ENCODE measurements at places on chromosomes 2 and 18.

GRCh38 chr2:226429476-226429875 lies 370.1 kb downstream of the IRS1 start:
- no peak for DNase-seq

- no peak for DNase-seq
Measured at GRCh38 chr2:136116151-136116812, 1.7 kb downstream of the CXCR4 start.

DNA sequence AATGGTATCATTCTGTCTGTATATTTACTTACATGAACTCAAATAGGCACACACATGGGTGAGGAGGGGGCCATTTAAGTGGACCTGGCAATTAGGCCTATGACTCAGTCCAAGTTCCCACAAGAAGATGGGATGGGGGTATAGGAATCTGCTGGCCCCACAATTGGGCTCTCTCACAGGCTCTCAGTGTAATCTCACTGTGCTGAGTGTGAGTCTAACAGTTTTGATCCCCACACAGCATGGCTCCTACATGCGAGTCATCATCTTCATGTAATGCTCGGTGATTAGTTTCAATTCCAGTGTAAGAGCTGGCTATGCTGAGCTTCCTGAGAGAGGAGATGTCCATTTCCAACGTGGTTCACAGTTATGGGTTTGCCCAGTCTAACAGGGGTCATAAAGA lies 114.0 kb downstream of the GATA6 start:
- DNase-seq = no peak

- no peak for DNase-seq
Measured at GRCh38 chr2:132588576-132588975, 81.4 kb downstream of the LYPD1 start.

DNA sequence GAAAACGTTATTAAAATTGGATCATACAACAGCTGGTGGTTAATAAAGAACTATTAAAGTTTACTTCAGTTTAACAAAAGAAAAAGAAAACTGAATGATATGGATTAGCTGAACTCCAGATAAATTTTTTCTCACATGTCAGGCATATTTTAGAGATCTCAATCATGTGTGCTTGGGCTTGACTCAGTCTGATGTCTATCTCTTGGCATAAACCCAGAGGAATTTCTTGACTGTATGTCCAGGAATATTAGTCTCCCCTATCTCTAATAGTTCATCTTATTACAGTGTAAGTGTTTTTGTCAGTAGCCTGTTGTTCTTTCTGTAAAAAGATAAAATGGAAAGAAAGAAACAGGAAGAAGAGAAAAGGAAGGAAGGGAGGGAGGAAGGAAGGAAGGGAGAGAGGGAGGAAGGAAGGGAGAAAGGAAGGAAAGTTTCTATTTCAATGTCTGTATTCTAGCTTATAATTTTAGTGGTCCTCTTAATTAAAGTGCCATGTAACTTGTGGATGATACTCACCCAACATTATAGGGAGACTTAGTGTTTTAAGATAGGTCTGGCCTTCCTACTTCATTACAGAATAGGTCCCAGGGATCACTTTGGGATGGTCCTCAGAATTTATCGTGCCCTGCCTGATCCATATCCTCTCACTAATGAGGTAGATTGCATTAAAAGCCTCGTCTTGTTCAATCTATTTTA lies 99.7 kb upstream of the UGP2 start:
- DNase-seq = no peak

DNA sequence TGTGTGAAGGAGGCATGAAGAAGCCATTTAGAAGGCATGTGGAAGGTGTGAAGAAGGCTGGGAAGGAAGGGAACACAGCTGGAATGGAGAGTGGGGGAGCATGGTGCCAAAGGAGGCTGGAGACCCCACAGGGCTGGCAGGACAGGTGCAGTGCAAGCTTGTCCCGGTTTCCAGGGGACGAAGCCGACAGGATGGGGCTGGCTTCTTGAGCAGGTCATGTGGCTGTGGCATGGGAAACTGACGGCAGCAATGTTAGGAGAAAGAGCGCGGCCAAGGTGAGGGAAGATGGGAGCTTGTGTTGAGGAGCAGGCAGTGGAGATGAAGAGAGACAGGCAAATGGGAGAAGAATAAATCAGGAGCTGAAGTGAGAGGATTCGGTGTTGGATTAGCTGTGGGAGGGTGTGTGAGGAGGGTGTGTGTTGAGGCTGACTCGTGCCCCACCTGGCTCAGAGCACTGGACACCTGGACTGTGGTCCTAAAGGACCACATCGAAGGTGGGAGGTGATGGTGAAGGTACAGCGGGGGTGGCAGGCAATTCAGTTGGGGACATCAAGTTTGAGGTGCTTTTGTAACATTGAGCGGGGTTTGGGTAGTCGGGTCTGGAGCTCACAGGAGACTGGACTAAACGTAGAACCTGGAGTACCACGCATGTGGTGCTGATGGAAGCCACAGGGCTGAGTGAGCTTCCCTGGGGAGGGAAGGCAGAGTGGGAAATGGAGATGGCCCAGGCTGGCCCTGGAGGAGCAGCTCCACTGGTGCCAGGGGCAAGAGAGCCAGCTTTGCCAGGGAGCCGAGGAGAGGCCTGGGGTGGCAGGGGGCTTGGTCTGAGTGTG lies 165.6 kb upstream of the HDAC4 start:
- DNase-seq = no peak

DNA sequence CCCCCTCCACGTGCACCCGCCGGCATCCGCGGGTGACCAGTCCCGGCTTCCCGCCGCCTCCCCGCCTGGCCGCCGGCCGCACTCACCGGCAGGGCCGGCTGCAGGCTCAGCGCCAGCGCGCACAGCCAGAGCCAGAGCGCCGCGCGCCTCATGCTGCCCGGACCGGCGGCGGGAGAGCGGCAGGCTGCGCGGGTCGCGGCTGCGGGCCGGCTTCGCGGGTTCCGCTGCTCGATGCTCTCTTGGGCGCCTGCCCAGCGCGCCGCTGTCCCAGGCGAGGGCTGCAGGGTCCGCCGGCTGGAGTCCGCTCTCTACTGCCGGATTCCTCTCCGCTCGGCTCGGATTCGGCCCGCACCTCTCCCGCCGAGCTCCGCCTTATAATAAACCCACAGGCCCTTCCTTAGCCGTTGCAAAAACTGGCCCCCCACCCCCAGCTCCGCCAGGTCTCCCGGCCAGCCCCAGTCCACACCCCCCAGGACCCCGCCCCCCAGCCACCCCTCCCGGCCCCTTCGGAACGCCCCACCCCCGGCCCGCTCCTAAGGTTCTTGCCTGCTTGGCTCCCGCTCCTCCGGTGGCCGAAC lies at the start of gene SDC1:
TSS of gene SDC1 (minus strand) at position 415 of the 578 bp plus-strand sequence. CDS start at position 152, 263 bp downstream.
- DNase-seq = no peak

DNA sequence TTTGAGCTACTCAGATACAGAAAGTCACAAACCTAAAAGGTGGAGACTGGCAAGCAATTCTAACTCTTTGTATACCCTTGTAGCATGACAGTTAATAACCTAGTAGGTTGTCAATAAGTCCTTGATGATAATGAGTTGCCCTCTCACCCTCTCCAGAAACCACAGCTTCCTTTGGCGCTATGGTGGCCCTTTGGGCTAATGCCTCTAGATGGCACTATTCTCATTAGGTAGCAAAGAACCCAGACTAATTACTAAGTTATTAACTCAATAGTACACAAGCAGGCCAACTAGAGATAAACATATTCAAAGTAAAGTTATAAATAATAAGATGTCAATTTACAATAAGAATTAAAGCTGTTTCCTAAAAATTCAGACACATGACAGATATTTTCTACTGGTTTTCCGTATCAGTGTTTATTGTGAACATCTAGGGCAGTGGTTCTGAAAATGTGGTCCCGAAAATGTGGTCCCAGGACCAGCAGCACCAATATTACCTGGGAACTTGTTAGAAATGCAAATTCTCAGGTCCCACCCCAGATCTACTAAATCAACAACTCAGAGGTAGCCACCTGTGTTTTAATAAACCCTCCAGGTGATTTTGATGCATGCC lies 41.1 kb downstream of the LDAH start:
- DNase-seq = no peak

- no peak for DNase-seq
Measured at GRCh38 chr18:24947521-24948305, 404.3 kb downstream of the ZNF521 start.

GRCh38 chr2:235858881-235859280 lies 309.3 kb downstream of the GBX2 start:
- no peak for DNase-seq

DNA sequence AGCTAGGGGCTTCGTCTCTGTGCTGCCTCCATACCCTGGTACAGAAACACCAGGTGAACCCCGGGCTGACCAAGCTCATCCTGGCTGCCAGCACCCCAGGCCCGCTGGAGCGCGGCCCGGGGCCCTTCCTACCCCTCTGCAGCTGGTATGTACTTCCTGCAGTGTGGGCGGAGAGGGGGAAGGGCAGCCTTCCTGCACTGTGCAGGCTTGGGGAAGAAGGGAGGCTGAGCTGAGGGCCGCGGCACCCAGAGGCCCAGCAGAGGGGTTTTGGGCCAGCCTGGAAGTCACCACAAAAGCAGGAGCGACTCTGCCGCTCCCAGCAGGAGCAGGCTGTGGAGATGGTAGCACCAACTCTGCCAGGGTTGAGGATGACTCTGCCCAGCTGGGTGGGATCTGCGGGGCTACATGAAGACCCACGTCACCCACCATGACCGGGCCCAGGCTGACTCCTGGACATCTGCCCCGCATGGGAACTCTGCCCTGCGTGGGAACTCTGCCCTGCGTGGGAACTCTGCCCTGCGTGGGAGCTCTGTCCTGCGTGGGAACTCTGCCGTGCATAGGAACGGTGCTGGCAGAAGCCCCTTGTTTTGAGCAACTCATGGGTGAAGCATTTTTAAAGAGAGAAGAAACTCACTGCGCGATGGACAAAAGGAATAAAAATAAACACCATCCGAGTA lies 273.3 kb downstream of the NDUFA10 start:
- DNase-seq = peak; percentile 7

DNA sequence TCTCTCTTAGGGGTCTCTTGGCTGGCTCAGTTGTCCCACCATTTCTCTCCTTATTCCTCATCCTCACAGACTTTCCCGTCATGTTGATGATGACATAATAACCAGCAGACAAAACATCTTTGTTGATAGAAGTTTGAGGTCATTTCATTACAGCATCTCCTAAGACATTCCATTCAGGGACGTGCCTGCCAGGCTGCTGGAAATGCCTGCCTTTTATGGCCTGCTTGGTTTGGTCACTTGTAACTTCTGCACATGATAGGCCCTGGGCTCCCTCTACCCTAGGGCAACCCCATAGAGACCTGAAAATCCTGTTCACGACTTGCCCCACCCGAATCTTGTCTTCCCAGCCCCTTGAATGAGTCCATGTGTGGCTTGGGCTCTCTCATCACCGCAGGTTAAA lies 81.7 kb downstream of the SDC1 start:
- DNase-seq = no peak

DNA sequence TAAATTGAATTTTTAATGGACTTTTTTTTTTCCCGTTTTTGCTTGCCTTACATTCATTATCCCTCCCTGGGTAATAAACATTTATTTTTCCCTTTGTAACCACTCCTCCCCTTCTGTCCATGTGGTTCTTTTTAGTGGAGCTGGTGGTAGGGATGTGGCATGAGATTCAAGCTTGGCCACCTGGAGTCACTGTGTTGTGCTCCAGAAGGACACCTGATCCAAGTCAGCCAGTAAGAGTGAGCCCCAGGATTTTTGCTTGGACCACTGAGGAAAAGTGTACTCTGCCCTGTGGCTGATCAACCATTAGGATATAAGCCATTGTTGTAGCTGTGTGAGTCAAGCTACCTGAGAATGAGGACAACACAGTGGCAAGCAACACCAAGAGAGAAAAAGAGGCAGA lies 11.1 kb upstream of the ACTR3 start:
- no peak for DNase-seq

GRCh38 chr2:84084856-84085255 lies 374.2 kb downstream of the SUCLG1 start:
- DNase-seq = no peak

GRCh38 chr18:49628881-49629795 lies 67.3 kb downstream of the LIPG start:
- no peak for DNase-seq

DNA sequence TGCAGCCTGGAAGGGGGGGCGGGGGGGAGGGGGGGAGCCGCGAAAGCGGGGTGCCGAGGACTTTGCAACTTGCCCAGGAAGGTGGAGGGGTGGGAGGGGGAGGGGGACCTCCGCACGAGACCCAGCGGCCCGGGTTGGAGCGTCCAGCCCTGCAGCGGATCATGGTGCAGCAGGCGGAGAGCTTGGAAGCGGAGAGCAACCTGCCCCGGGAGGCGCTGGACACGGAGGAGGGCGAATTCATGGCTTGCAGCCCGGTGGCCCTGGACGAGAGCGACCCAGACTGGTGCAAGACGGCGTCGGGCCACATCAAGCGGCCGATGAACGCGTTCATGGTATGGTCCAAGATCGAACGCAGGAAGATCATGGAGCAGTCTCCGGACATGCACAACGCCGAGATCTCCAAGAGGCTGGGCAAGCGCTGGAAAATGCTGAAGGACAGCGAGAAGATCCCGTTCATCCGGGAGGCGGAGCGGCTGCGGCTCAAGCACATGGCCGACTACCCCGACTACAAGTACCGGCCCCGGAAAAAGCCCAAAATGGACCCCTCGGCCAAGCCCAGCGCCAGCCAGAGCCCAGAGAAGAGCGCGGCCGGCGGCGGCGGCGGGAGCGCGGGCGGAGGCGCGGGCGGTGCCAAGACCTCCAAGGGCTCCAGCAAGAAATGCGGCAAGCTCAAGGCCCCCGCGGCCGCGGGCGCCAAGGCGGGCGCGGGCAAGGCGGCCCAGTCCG lies 540 bp downstream of the SOX11 start:
- no peak for DNase-seq

- peak; percentile 2 for DNase-seq
Measured at GRCh38 chr2:102657770-102658169, 38.4 kb downstream of the SLC9A2 start.

GRCh38 chr2:203820969-203821368 lies 46.6 kb upstream of the CTLA4 start:
- no peak for DNase-seq

DNA sequence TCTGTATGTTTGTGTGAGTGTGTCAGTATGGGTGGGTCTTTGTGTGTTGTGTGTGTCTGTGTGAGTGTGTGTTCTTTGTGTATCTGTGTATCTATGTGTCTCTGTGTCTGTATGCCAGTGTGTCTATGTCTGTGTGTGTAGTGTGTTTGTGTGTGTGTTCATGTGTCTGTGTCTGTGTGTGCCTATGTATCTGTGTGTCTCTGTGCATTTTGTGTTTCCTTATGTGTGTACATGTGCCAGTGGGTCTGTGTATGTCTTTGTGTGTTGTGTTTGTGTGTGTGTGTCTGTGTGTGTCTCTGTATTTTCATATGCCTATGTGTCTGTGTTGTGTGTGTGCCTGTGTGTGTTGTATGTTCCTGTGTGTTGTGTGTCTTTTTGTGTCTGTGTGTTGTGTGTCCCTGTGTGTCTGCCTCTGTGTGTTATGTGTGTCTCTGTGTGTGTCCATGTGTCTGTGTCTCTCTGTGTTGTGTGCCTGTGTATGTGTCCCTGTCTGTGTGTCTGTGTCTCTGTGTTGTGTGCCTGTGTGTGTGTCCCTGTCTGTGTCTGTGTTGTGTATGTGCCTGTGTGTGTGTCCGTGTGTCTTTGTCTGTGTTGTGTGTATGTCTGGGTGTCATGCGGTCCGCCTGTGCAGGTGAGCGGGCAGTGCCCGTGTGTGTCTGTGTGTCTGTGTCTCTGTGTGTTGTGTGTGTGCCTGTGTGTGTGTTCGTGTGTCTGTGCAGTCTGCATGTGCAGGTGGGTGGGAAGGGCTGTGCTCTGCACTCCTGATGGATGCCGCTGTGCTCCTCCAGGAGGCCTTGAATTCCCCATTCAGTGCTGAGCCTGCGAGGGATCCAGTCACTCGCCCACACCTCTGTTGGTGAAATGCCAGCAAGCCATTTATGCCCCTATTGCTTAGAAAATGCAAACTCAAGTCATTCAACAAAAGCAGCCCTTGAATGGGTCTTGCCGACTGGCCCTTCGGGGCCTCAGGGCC lies 37.4 kb downstream of the KLHL29 start:
- DNase-seq = no peak

All from stimulated activated CD4-positive, alpha-beta T cell treated with anti-CD3 and anti-CD28 coated beads, TNF-alpha, amount 100 ng/mL, for 24 hours (primary cell).